Activated naive CD8-positive, alpha-beta T cell treated with anti-CD3 and anti-CD28 coated beads, Interleukin-2, amount 10 ng/mL, durations not matched to agents 7 days and 5 days (primary cell): ENCODE measurements at places on chromosomes 6 and 20. TPM values are rescaled to one million over a fixed set of nuclear protein-coding genes. Genes with fewer than 3 reads are reported as not detected.

The SLC52A3 gene
- not detected for total RNA-seq

The VSTM2L gene
- total RNA-seq, result not detected

The PI16 gene
- total RNA-seq, result 0.37 TPM

The TPX2 gene
- 114 TPM for total RNA-seq

The EPM2A gene
- 9.3 TPM for total RNA-seq

The TMEM151B gene
- not detected for total RNA-seq

The GPANK1 gene
- total RNA-seq, result 30.7 TPM

The ZSCAN12 gene
- total RNA-seq, result 13.9 TPM

The RAB23 gene
- 2.1 TPM for total RNA-seq

- H3K4me3 ChIP-seq, result no peak overlapping the region
- H3K4me1 ChIP-seq, result no peaks in the 10 kb centered on the region
- H3K27me3 ChIP-seq, result peaks cover 47% of the 10 kb centered on the region
- H3K27ac ChIP-seq, result no peak overlapping the region
Observed at GRCh38 chr20:58802061-58802460, 48.6 kb downstream of the GNAS-AS1 start.

DNA sequence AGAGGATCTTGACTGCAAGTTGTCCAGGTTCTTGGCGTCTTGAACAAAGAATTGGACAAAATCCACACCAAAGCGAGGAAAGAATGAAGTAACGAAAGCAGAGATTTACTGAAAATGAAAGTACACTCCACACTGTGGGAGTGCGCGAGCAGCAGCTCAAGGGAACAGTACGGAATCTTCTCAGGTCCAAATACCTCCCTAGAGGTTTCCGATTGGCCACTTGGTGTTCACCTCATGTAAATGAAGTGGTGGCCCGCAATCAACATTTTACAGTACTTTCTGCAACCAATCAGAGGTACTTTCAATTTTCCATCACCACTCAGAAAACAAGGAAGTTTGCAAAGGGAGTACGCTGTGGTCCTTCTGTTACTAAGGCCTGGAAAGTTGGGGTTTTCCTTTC lies 122.4 kb downstream of the PTPRK start:
- H3K4me3 ChIP-seq, result no peak overlapping the region
- DNase-seq, result no peak
- H3K27ac ChIP-seq, result no peak overlapping the region
- H3K36me3 ChIP-seq, result no peaks in the 10 kb centered on the region

- no peaks in the 10 kb centered on the region for H3K4me1 ChIP-seq
- H3K36me3 ChIP-seq, result no peaks in the 10 kb centered on the region
- peaks cover 3% of the 10 kb centered on the region for H3K27me3 ChIP-seq
- DNase-seq, result no peak
- H3K27ac ChIP-seq, result no peak overlapping the region
Observed at GRCh38 chr20:59771506-59772372, 161.7 kb downstream of the SYCP2 start.

GRCh38 chr6:168778201-168778600 lies 337.2 kb downstream of the SMOC2 start:
- no peaks in the 10 kb centered on the region for H3K36me3 ChIP-seq
- no peak overlapping the region for H3K4me3 ChIP-seq
- H3K27ac ChIP-seq, result no peak overlapping the region
- no peaks in the 10 kb centered on the region for H3K4me1 ChIP-seq

- peaks cover 38% of the 10 kb centered on the region for H3K27me3 ChIP-seq
- no peak for DNase-seq
- H3K4me3 ChIP-seq, result no peak overlapping the region
- H3K36me3 ChIP-seq, result no peaks in the 10 kb centered on the region
Observed at GRCh38 chr6:32912951-32913350, 27.9 kb downstream of the HLA-DMB start.

DNA sequence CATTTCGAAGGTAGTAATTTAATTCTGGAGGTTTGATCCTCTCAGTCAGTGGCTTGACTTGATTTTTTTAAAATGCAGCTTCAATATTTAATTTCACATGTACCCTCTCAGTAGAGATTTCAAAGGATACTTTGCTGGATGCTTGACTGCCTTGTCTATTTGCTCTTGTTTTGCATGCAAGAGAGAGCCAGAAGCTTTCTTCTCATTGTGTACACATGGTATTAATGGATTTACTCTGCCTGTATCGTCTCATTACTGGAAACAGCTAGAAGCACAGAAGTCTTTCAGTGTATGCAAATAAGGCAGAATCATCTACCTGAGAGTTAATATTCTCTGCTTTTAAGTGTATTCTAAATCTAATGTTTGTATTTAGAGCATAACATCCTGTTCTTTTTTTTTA lies 84.3 kb upstream of the FOXO3 start:
- peaks cover 3% of the 10 kb centered on the region for H3K36me3 ChIP-seq
- H3K4me1 ChIP-seq, result no peaks in the 10 kb centered on the region
- H3K27me3 ChIP-seq, result peaks cover 8% of the 10 kb centered on the region
- DNase-seq, result no peak

DNA sequence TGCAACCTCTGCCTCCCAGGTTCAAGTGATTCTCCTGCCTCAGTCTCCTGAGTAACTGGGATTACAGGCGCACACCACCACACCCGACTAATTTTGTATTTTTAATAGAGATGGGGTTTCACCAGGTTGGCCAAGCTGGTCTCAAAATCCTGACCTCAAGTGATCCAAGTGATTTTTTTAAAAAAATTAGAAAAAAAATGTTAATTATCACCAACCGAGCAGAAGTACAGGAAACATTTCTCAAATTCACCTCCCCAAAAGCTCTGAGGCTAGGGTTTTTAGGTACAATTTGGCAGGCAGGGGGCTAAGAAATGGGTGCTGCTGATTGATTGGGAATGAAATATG lies 14.9 kb upstream of the SLC22A16 start:
- no peak overlapping the region for H3K27ac ChIP-seq
- H3K4me3 ChIP-seq, result no peak overlapping the region
- H3K27me3 ChIP-seq, result peaks cover 11% of the 10 kb centered on the region
- no peak for DNase-seq
- no peaks in the 10 kb centered on the region for H3K36me3 ChIP-seq

DNA sequence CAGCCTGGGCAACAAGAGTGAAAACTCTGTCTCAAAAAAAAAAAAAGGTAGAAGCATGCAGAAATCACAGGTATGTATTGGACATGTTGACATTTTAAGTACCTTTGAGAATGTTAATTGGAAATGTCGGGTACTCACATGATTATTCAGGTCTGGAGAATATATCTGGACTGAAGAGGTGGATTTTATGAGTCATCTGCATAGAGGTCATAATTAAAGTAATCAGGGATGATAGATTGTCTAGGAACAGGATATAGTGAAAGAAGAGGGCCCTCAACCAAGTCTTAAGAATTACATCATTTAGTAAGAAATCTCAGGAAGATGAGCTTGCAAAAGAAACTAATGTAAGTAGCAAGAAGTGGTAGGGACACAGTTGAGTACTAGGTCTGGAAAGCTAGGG lies 212.5 kb downstream of the UTRN start:
- no peak overlapping the region for H3K4me3 ChIP-seq
- peaks cover 47% of the 10 kb centered on the region for H3K36me3 ChIP-seq
- peaks cover 13% of the 10 kb centered on the region for H3K4me1 ChIP-seq
- H3K27me3 ChIP-seq, result no peaks in the 10 kb centered on the region
- H3K27ac ChIP-seq, result peak overlapping the region; percentile 31

DNA sequence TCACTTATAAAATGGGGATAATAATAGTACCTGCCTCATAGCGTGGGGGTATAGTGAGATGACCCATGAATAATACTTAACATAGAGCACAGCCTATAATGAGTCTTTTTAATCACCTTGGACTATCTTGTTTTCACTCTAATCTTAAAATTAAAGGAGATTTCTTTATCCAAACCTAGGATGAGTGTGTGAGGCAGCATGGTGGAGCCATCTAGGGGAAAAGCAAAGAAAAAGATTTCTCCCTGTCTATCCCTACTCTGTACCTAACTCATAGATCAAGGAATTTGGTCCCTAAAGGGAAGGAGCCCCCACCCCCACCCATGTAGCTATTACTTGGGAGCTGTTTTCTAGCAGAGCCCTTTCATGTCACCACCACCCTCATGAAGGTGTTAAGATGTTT lies 45.2 kb upstream of the PAK5 start:
- H3K27me3 ChIP-seq, result no peaks in the 10 kb centered on the region
- no peaks in the 10 kb centered on the region for H3K4me1 ChIP-seq
- no peak for DNase-seq
- no peak overlapping the region for H3K27ac ChIP-seq
- H3K4me3 ChIP-seq, result no peak overlapping the region
- H3K36me3 ChIP-seq, result no peaks in the 10 kb centered on the region

GRCh38 chr6:151719070-151719469 lies 88.4 kb upstream of the ESR1 start:
- no peak overlapping the region for H3K4me3 ChIP-seq
- no peaks in the 10 kb centered on the region for H3K27me3 ChIP-seq
- H3K36me3 ChIP-seq, result peaks cover 5% of the 10 kb centered on the region
- H3K27ac ChIP-seq, result no peak overlapping the region
- no peak for DNase-seq

GRCh38 chr6:156587751-156588301 lies 189.4 kb upstream of the ARID1B start:
- DNase-seq, result no peak
- H3K4me1 ChIP-seq, result no peaks in the 10 kb centered on the region
- H3K27me3 ChIP-seq, result peaks cover 17% of the 10 kb centered on the region
- no peak overlapping the region for H3K27ac ChIP-seq
- no peak overlapping the region for H3K4me3 ChIP-seq

DNA sequence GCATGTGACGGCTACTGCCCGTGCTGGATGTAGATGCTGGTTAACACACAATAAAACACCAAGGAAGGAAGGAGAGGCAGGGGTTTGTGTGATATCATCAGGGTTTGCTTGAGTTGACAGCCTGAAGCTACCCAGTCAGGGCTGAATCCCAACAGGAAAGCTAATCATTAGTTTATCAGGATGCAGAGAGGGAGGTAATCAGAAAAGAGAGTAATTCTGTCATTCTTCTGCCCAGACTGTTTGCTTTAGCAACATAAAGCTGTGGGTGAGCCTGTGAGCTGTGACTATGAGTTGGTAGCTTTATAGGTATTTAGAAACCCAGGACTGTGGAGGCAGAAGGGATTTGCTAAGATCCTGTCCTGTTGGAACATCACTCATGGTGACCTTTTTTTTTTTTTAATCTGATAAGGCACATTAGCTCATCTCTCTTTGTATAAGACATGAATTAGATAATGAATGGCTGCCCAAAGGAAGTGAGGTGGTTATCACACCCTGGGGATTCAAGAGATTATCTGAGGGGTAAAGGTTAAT lies 79.3 kb downstream of the CAP2 start:
- no peak for DNase-seq
- H3K4me1 ChIP-seq, result no peaks in the 10 kb centered on the region
- peaks cover 4% of the 10 kb centered on the region for H3K27me3 ChIP-seq
- H3K27ac ChIP-seq, result no peak overlapping the region

- no peak for DNase-seq
- no peaks in the 10 kb centered on the region for H3K36me3 ChIP-seq
- no peaks in the 10 kb centered on the region for H3K27me3 ChIP-seq
- no peak overlapping the region for H3K4me3 ChIP-seq
- peaks cover 12% of the 10 kb centered on the region for H3K4me1 ChIP-seq
Observed at GRCh38 chr6:52513464-52513863, 63.4 kb downstream of the TRAM2 start.

- H3K36me3 ChIP-seq, result peaks cover 10% of the 10 kb centered on the region
- peak; percentile 48 for DNase-seq
- peak overlapping the region; percentile 88 for H3K4me3 ChIP-seq
- H3K27me3 ChIP-seq, result no peaks in the 10 kb centered on the region
Observed at GRCh38 chr6:151379933-151380847, 11.2 kb downstream of the ZBTB2 start.

GRCh38 chr6:163260111-163260895 lies 154.2 kb upstream of the QKI start:
- DNase-seq, result no peak
- H3K27me3 ChIP-seq, result peaks cover 2% of the 10 kb centered on the region
- H3K4me3 ChIP-seq, result peak overlapping the region; percentile 26
- H3K27ac ChIP-seq, result no peak overlapping the region
- peaks cover 1% of the 10 kb centered on the region for H3K4me1 ChIP-seq
- no peaks in the 10 kb centered on the region for H3K36me3 ChIP-seq

GRCh38 chr6:11206576-11206975 lies 25.9 kb downstream of the NEDD9 start:
- H3K4me1 ChIP-seq, result peaks cover 78% of the 10 kb centered on the region
- no peaks in the 10 kb centered on the region for H3K27me3 ChIP-seq
- no peak overlapping the region for H3K4me3 ChIP-seq
- H3K36me3 ChIP-seq, result peaks cover 66% of the 10 kb centered on the region
- DNase-seq, result no peak

GRCh38 chr20:58174708-58175280 lies 53.7 kb downstream of the ANKRD60 start:
- peaks cover 12% of the 10 kb centered on the region for H3K4me1 ChIP-seq
- H3K36me3 ChIP-seq, result no peaks in the 10 kb centered on the region
- peaks cover under 1% of the 10 kb centered on the region for H3K27me3 ChIP-seq
- no peak overlapping the region for H3K27ac ChIP-seq

- no peak overlapping the region for H3K4me3 ChIP-seq
- H3K27me3 ChIP-seq, result no peaks in the 10 kb centered on the region
- H3K4me1 ChIP-seq, result no peaks in the 10 kb centered on the region
- no peak for DNase-seq
- H3K27ac ChIP-seq, result no peak overlapping the region
Observed at GRCh38 chr6:22873513-22874136, 304.3 kb downstream of the HDGFL1 start.

GRCh38 chr20:40900666-40901215 lies 127.9 kb upstream of the TOP1 start:
- no peak for DNase-seq
- H3K27ac ChIP-seq, result no peak overlapping the region

GRCh38 chr20:34581341-34582184 lies 23.0 kb downstream of the MAP1LC3A start:
- DNase-seq, result no peak
- H3K36me3 ChIP-seq, result peaks cover 5% of the 10 kb centered on the region
- no peak overlapping the region for H3K4me3 ChIP-seq
- peak overlapping the region; percentile 45 for H3K27ac ChIP-seq
- H3K4me1 ChIP-seq, result peaks cover 18% of the 10 kb centered on the region
- no peaks in the 10 kb centered on the region for H3K27me3 ChIP-seq

DNA sequence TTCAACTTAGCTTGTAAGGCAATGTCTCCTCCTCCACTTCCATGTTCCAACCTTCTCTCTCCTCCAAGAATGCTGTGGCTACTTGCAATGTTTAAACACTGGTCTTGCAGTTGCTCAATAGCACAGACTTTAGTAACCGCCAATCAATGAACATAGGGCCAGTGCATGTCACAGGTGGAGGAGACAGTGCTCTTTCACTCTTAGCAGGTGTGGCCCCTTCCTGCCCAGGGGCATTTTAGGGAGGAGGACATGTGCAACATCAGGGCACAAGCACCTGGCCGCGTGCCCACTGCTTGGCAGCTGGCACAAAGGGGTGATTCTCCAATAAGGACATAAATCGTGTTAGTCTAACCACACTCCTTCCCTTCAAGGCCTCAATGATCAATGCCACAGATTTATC lies 41.3 kb downstream of the ADGRF1 start:
- no peaks in the 10 kb centered on the region for H3K36me3 ChIP-seq
- H3K27me3 ChIP-seq, result peaks cover 2% of the 10 kb centered on the region
- no peaks in the 10 kb centered on the region for H3K4me1 ChIP-seq
- no peak for DNase-seq

DNA sequence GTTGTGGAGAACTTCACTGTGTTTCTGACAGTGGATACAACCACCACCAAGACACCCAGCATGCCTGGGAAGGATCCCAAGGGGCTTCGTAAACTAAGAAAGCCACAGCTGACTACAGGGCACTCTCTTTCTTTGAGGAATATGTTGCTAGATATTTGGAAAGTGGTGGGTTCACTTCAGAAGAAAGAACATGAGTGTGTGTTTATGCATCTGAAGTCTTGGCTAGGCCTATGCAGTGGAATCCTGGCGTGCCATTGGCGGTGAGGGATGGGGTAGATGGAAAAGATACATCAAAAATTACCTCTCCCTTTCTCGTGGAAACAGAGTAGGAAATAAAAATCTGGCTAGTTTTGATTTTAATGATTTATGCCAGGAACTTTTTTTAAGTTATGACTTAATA lies 187.7 kb downstream of the PDE7B start:
- no peak for DNase-seq
- H3K36me3 ChIP-seq, result no peaks in the 10 kb centered on the region
- no peak overlapping the region for H3K4me3 ChIP-seq
- peaks cover 5% of the 10 kb centered on the region for H3K4me1 ChIP-seq
- peaks cover 6% of the 10 kb centered on the region for H3K27me3 ChIP-seq
- H3K27ac ChIP-seq, result no peak overlapping the region
